8988T (cell line): ENCODE measurements at places on chromosomes 11 and 22.
A peak's percentile ranks its signal among the peaks of the same experiment; 100 is the strongest.

DNA sequence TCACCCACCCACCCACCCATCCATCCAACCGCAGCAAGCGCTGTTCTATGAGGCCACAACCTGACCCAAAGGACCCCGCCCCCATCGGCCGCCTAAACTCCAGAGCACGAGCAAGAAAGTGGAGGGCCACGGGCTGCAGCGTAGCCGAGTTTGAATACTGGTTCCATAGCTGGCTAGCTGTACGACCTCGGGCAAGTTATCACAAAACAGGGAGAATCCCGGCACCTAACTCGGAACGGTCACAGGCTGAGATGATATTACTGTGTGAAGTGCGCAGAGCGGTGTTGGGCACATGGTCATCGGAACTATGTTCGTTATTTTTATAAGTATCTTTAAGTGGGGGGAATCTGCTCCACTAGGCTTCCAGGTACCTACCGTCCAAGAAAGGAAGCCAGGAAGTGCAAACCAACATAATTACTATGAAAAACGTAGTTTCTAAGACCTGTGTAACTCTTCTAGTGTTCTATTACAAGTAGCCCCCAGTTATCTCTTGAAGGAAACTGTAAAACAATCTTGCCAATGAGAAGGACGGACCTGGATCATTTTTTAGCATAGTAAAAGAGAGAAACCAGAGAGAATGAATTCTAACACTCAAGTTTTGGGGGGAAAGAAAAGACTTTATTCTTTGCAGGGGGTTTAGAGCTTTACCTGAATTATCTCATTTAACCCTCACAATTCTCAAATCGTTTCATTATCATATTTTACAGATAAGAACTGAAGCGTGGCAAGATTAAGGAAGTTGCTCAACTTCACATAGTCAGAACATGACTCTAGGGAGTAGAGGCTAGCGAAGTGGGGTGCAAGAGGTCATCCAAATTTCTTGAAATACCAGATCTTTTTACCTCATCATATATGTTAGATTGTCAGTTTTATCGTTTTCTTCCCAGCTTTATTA, 663 bp upstream of the BUD13 start:
- DNase-seq: no peak

DNA sequence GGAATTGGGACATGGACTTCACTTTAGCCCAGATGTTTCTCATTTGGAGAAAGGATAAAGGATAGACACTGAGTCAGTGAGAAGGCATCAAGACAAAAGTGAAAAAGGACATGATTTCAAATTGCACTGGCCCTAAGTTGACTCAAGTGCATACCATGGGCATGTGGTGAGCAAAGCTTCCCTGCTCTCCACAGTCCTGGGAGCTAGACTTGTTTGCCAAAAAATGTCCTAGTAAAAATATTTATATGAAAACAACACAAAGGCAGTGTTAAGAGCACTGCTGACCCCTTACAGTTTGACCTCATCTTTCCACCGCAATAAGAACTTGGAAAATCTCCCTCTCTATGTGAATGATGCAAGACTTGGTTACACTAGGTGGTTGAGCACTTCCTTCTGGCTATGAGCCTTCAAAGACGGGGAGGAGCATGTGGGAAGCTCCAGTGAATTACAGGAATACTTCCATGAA, 46.5 kb upstream of the FIBIN start:
- no peak for DNase-seq

DNA sequence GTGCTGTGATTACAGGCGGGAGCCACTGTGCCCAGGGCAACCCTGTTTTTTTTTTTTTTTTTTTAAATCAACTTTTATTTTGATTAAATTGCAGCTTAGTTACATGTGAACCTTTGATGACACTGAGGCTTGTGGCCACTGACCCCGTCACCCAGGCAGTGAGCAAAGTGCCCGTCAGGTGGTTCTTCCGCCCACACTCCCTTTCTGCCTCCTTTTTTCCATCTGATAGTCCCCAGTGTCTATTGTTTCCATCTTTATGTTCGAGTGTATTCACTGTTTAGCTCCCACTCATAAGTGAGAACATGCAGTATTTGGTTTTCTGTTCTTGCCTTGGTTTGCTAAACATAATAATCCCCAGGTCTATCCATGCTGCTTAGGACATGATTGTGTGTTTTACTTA, 110.9 kb upstream of the GRK3 start:
- no peak for DNase-seq

GRCh38 chr11:30585892-30586250, 282 bp downstream of the MPPED2 start:
- DNase-seq: no peak

- no peak for DNase-seq
Observed at GRCh38 chr22:38830026-38830844, 13.6 kb downstream of the NPTXR start.

DNA sequence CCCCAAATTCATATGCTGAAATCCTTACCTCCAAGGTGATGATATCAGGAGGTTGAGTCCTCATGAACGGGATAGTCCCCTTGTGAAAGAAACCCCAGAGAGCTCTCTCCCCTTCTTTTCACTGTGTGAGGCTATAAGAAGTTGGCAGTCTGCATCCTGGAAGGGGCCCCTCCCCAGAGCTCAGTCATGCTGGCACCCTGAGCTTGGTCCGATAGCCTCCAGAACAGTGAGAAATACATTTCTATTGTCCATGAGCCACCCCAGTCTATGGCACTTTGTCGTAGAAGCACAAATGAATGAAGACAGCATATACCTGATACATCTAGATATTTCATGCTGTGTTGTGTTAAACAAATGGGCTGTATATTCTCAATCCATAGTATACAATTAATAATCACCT, 81.1 kb upstream of the CRTAM start:
- DNase-seq: no peak

DNA sequence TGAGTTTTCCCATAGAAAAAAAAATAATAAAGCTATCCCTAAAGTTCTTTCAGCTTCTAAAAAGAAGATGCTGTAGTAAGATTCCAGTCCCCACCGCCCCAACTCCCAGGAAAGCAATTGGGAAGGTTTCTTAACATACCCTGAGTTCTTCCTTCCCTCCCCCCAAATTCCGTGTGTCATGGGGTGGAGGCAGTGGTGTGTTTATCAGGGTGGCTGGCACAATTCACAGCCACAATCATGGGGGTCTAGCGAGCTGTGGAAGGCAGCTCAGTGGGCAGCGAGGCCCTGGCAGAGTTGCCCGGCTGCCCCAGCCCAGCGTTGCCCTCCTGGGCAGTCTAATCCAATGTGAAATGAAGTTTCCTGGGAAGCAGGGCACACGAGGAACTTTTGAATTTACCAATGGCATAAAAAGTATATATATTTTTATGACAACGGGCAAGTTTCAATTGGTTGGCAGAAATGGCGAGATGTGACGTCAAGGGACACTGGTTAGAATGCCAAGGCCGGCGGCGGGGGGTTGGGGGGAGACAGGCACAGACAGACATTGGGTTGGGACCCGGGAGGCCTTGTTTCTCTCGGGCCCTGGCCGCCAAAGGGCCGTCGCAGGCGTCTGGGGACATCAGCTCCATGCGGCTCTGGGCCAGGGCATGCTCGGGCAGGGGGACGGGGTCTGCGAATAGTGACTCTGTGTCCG, 80.7 kb upstream of the PPARA start:
- DNase-seq: no peak

GRCh38 chr11:112410325-112410724, 149.7 kb upstream of the PLET1 start:
- DNase-seq: no peak

DNA sequence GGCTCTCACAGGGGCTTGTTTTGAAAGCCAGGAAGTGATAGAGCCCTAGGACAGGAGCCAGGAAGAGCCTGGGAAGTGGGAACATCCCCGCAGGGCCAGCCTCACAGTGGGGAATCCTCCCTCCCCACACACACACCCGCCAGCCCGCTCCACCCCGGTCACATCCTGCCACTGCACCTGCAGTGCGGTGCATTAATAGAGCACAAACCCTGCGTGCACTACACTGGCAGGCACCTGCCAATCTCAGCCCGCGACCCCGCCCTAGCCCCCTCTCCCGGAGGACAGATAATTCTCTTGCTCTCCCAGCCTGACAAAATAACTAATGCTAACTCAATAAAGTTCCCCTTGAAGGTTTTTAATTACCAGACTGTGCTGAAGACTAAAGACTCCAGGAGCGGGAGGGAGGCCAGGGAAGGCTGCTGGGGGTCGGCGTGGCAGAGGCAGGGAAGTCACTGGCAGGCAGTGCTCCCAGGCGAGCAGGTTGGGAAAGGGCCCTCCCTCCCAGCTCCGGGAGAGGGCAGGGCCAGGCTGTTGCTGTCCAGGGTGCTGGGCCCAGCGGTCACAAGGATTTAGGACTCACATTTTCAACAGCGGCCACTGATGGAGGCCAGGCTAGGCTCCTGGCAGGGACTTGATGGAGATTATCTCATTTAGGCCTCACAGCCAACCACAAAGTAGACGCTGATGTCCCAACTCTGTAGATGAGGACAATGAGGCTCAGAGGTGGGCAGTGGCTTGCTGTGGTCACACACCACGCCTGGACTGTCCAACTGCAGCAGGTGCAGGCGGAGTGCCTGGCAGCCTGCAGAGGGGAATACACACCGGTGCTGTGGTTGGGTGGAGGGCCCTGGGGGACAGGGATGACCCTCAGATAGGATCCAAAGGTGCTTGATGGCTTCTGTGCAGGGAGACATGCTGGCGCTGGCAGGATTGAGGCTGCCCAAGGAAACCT, 23.9 kb upstream of the TCF20 start:
- peak; percentile 63 for DNase-seq

DNA sequence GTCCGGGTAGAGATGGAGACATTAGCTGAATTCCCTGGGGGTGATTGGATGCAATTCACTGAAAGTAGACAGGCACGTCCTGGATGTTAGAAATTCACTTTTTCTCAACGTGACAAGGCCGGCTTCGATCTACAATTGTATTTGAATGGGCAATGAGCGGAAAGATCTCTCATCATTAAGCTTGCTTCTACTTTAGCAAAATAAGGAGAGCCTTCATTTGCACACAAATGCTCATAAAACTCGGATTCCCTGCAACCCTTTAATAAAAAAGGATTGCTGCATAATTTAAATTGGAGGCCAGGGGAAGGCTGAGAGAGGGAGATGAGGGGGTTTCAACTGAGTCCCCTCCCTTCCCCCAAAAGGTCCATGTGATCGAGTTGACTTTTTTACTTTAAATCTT, 10.6 kb upstream of the PAX6 start:
- DNase-seq: no peak

DNA sequence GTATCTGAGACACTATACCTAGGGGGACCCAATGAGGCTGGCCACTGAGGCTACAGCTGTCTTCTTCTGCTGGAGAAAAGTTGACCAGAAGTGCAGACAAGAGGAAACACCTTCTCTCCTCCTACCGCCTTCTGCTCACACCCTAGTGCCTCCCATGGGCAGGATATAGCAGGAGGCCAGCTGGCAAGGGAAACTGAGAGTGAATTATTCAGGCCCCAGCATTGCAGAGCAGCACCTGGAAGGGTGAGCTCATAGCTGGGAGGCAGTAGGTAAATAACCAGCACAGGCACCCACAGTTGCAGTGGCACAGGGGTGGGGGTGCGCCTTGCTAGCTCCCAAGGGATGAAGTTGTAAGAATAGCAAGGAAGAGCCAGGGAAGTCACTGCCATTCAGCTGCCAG, 267.4 kb upstream of the NCAM1 start:
- no peak for DNase-seq

- no peak for DNase-seq
Observed at GRCh38 chr11:34719303-34719848, 98.5 kb downstream of the EHF start.

- DNase-seq: no peak
Observed at GRCh38 chr22:37999640-38000272, 15.4 kb upstream of the SOX10 start.

DNA sequence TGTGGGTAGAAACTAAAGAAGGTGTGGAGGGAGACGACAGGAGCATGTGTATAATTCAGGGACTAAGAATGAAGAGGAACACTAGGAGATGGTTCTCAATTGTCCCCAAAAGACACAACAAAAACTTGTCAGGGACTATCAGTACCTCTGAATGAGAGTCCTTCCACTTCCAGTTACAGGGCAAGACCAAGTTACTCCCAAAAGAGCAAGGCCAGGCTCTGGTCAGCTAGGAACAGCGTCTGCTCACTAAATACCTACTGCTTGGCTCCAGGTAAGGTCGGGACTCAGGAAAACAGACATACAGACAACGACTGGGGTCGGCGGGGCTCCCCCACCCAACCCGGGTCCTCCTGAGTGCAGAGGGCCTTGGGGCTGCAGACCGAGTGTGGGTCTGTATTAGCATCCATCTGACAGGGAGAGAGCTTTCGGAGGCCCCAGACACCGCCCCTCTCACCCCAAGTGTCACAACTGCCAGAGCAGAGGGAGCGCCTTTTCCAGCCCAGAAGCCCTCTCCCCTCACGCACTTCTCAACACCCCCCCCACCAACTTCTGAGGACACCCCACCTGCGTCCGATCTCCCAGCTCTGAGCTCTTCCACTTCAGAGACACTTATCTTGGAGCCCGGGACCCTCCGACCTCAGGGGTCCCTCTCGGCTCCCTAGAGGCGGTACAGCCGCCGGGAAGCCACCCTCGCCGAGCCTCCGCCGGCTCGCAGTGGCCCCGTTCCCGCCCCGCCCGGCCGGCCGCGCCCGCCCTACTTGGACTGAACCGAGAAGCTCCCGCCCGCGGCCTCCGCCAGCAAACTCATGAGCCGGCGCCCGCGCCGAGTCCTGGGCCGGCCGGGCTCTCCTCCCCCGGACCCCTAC, 522 bp downstream of the RHOG start:
- DNase-seq: no peak

- DNase-seq: no peak
Observed at GRCh38 chr11:63783925-63784592, 15.5 kb upstream of the ZFTA start.

- DNase-seq: no peak
Observed at GRCh38 chr11:108938604-108939003, 273.7 kb downstream of the DDX10 start.
